ENCODE measurements at places on chromosomes 6 and 20.

DNA sequence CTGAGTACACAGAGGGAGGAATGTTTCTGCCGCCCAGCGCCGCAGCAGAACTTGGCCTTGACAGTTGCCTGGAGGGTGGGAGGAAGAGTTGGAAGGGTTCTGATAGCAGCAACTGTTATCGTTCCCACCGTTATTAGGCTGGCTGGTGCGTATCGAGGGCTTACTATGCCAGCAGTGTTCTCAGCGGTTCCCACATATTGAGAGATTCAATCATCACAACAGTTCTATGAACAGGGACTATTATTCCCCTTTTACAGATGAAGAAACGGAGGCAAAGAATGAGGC, 380.1 kb upstream of the SULF2 start:
- no peak for DNase-seq

DNA sequence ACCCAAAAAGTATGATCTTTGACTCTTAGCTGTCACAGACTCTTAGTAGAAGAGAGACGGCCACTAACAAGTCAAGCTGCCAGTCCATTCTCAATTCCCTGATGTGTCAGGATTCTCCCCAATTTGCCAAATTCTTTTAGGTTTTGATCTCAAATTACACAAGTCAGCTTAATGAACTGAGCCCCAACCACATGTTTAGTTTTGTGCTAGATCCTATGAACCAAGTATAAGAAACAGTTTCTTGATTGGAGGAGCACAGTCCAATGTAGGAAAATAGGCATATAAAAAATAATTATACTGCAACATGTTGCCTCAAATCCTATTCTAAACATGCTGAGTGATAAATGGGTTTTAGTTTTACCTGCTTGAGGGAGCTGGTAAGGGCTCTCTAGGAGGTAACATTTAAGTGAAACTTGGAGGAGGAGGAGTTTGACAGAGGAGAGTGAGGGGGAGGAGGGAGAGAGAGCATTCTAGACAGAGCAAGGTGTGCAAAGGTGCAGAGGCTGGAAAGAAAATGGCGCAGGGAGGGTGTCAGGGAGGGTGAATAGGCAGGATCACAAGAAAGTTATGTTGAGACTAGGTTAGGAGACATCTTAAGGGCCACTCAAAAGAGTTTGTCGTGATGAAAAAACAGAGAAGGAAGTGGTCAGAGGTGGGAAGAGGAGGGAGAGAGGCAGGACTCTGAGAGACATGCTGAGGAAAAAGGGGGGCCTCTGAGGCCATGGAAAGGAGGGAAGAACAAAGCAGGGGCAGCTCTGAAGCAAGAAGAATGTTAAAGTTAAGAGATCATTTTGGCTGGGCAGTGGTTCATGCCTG, 22.8 kb upstream of the FAM83C start:
- DNase-seq = no peak

DNA sequence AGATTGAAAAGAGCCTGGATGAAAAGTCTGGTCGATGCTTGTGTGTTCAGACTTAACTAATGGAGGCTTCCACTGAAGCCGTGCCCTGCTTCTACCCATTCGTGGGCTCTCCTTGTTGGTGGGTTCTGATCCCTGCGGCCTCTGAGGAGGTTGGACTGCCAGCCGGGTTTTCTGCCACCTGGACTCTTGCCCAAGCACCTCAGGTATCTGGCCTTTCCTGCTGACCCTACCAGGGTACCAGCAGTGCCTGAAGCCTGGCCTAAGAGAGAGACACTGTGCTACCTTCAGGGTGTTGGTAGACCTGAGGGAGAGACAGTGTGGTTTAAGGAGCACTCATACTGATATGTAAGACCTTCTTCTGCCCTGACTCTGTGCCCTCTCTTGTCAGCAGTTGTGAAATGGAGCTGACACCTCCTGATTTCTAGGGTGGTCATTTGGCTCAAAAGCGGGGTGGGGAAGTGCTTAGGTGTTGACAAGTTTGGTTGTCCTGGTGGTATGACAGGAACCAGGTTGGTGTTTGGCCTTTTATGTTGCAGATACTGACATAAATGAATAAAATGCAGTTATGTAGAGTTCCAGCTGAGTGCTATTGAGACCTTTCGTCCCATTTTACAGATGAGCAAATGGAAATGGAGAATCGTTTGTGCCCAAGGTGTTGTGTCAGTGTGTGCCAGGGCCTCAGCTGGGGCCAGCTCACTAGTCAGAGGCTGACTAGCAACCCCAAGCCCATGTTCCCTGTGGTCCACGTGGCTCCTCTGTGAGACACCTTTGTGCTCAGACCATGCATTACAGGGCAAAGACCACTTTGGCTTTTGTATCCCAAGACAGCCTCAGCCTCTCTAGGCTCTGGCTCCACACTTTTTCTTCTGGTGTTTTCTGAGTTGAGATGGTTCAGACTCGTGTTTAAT, 3.1 kb downstream of the PLCG1 start:
- DNase-seq = no peak

GRCh38 chr6:75221116-75221515, 15.3 kb upstream of the COL12A1 start:
- no peak for DNase-seq

DNA sequence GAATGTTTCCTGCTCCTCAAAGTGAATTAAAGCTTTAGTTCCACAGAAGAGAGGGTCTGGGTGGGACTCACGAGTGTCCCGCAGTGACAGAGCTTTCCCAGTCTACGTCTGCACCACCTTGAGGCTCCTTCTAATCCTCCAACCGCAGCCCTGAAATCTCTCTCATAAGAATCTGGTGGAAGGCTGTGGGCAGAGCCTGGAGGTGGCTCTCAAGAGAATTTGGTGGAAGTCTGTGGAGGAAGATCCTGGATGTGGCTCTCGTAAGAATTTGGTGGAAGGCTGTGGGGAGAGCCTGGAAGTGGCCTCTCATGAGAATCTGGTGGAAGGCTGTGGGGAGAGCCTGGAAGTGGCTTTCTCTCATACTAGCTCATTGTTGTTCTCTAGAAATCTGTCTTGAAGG, 13.8 kb upstream of the DUSP22 start:
- DNase-seq = no peak

GRCh38 chr20:44780226-44780625, 30.1 kb downstream of the RIMS4 start:
- DNase-seq = no peak

GRCh38 chr20:38825901-38826625, 20.6 kb downstream of the PPP1R16B start:
- DNase-seq = peak; percentile 73

GRCh38 chr6:108031968-108032367, 42.6 kb downstream of the OSTM1 start:
- no peak for DNase-seq

- no peak for DNase-seq
These were observed 48.2 kb downstream of the RFX6 start for GRCh38 chr6:116925088-116925794.

GRCh38 chr20:57655809-57656155, 35.6 kb upstream of the ZBP1 start:
- DNase-seq = no peak

GRCh38 chr6:57108691-57109090, 18.7 kb downstream of the ZNF451 start:
- no peak for DNase-seq

GRCh38 chr20:16364320-16364687, 208.9 kb downstream of the KIF16B start:
- no peak for DNase-seq
